ENCODE measurements at places on chromosomes 7 and 10.

GRCh38 chr10:5744849-5745248 is 60.2 kb downstream of the TASOR2 start:
- no peak for DNase-seq

DNA sequence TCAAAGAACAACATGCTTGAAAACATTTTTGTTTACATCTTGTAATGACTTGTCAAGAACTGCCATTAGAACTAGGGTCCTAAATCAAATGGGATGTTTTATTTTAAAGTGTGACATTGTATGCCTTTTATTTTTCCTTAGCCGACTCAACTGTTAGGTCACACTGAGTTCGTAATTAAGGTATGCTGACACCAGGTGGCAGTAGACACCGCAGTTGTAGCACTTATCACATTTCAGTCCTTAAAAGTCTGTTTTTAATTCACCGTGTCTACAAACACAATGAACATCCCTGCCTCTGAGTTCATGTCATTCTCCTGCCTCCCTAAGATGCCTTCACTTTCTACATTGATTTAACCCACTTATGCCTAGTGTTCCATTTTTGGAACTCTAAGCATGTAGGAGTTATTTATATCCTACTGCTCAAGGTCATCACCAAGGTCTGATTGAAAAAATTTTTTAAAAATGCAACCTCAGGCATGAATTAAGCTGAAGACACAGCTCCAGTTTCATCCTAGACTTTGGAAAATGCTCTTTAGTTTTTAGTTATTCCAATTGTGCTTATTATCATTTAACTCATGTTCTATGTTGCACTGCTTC is 186.1 kb downstream of the BMPER start:
- DNase-seq = no peak

DNA sequence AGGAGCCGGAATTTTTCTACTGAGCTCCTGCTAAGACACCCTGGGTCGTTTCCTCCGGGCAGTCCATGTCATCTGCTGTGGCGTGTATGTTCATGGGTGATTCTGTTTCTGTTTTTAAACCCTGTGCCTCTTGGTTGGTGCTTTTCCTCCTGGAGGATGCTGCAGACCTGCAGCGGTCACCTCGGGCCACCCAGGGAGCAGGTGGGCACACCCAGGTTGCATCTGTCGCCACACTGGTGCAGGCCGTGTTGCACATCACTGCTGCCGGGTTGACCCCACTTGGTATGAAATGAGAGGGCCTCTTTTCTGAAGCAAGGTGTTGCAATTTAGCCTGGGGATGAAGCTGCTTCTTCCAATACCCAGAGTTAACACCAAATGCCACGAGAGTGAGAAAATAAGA is 127.2 kb downstream of the CUX1 start:
- no peak for DNase-seq

DNA sequence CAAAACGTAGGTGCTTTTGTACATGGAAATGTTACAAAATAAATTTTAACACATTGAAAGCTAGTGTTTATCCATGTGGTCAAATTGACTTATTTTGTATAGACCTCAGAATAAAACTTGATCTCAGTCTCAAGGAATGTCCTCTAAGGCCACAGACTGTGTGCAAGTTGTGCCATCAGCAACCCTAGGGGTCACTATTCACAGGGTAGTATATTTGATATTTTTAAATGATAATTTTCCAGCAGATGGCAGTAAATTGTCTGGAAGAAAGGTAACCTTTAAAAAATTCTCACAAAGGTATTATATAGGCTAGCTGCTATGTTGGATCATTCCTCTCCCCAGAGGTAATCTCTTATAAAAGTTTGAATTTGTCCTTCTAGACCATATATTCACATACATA is 12.9 kb upstream of the SNX10 start:
- DNase-seq = no peak

DNA sequence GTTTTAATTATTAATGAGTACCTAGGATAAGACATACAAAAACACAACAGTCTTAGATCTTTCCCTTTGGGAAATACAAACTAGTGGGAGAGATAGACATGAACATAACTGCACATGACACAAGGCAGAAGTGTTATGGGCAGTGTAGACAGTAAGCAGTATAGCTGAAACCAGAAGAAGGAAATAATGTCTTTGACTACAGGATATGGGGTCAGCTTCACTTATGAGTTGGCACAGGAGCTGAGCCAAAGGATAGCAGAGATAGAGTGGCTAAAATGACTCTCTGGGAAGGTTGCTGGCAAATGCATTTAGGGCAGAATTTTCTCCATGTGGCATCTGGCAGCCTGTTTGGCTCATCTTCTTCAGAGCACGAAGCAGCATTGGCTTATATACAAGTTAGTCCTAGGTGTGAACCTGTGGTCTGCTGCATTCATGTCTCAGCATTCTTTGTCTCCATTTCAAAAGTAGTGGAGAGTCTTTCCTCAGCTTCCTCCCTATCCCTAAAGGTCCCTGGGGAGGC is 60.3 kb upstream of the FEZF1 start:
- DNase-seq = no peak

DNA sequence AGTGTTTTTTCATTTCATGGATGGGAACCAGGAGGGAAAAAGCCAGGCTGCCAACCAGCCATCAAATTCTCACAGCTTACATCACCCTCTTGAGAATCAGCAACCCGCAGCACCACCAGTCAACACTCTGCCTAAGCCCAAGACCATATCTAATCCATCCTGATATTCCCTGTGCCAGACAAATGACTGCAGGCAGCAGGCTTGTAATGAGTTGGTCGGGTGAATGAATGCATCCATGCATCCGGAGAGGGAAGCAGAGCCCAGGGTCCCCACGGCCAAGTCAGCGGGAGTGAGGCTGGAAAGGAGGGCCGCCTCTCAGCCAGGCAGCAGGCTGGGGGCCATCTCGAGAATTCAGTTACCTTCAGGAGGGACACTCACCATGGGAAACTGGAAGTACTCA is 46.9 kb downstream of the SLIT1 start:
- DNase-seq = no peak

DNA sequence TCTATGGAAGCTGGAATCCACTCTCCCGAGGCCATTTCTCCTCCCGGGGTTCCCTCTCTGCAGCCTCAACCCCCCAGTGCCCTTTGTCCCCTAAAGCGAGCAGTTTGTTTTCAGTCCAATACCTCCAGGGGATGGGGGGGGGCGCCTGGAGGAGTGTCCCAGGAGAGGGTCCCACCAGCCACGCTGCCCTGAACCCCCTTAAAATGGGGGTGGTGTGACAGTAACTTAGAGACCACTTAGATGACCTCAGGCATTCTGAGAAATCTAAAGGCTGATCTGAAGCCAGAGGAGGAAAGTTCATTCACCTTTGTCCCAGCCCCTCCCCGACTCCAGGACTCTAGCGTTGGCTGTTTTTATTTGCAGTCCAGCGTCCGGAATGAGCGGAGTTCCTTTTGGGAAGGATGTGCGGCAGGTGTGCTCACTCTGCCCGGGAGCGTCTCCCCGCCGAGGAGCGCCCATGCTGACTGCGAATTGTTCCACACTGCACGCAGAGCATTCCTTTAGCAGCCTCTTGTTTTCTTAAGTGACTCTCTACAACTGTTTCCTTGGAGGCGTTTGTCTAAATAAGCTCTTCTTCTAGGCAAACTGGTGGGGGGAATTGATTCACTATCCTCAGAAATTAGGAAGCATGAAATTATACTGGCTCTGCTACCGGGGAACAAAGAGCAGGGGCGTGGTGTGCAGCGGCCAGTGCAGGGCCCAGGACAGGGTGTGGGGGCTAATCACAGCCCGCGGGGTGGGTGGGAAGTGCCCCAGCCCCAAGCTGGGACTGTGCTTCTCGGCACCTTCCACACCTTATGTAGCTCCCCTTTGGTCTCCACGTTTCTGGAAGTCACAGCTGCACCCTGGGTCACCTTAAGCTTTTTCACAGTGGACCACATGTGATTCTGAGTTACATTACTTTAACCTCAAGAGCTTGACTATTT is 46.3 kb downstream of the SYPL1 start:
- no peak for DNase-seq

DNA sequence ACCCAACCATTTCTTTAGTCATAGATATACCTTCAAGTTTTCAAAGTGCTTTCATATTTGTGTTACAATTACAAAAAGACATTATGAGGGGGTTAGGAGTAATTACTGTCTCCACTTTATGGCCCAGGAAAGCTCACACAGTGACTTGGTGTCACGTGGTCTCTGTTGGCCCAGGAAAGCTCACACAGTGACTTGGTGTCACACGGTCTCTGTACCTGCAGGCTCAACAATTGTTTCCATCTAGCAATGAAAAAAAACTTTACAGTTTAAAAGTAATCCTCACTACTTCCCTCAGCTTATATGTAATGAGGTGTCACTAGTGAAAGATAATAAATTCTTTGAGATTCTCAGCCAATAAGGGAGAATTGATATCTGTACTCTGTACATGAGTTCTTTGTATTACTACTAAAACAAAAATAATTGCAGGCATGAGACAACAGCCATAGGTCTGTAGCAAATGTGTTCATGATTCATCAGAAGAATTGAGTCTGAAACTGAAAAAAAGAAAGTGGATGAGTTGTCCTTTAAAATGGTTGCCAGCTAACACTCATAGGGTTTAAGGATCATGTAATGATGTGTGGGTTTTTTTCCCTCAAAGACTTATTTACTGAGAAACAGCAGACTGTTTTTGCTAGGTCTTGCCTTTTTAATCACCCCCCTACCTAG is 10.9 kb downstream of the OGDH start:
- no peak for DNase-seq

- no peak for DNase-seq
Measured at GRCh38 chr10:26859241-26860101, 1.3 kb downstream of the ABI1 start.

DNA sequence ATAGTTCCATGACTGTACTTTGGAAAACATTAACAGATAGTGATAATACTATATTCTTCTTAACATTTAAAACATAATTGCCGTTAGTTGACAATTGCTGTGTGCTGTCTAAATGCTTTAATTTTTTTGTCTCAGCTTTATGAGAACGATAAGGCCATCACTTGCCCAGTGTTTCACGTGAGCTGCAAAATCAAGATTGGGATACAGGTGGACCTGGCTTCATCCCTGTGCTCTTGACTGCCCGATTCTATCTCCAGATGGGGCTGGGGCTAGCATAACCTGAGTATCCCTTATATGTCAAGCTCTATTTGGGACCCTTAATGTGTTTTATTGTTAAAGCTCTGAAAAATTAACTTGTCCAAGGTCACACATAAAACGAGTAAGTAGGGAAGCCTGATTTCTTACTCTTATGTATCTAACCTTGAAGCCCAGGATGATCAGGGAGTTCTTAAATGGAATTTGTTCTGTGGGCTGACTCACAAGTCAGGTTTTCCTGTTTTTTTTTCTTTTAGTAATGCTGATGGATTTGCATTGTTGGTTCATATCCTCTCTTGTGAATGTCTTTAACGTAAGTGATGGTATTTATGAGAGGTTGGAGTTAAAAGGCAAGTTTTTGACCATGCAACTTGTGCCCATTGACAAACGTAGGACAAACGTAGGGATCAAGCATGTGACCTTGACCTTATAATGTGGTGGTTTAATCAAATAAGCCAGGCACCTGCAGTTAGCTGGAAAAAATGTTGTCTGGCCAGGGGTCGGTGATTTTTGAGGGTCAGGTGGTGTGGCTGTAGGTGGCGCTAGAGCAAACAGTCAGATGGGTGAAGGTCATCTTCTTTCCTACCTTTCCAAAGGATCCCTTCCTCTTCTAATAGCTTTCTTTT is 3.6 kb downstream of the PRKAR2B start:
- DNase-seq = no peak

DNA sequence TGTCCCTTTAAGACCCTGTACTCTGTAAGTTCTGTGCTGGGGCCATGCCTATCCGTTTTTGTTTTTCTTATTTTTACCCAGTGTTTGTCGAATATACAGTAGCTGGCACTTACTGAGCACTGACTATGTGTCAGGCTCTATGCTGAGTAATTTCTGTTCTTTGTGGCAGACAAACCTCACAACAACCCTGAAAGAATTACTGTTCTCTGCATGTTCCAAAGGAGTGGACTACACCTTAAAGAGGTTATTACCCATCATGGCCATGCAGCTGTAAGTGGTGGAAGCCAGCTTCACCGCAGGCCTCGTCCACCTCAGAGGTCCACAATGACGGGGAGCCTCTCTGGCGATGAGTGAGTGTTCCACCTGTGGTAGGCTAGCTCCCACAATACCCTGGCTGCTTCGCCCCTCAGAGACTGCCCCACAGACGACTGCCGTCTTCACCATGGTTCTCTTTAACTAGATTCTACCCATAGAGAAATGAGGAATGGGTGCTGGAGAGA is 30.1 kb upstream of the RBM20 start:
- no peak for DNase-seq

- no peak for DNase-seq
Measured at GRCh38 chr7:112596260-112596659, 115.5 kb downstream of the LSMEM1 start.

- no peak for DNase-seq
Measured at GRCh38 chr10:49175587-49176309, 12.4 kb downstream of the TMEM273 start.
